Forelimb muscle (tissue), 1 donor: ENCODE measurements at places on chromosomes 3 and 15.

DNA sequence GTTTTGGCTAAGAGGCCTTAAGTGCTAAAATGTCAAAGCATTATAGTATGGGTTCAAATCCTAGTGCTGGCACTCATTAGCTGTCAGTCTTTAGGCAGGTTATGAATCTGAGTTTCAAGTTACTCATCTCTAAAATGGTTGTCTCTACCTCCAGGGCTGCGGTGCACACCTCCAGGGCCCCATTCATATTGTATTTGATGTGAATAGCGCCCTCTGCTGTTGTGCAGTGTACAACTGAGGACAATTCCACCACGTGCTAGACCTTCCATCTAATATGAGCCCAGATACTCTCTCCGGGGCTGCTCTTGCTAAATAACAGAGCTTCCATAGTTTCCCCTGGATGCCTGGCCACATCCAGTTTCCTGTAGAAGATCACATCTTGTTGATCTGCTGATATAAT, 54.3 kb downstream of the OXNAD1 start:
- DNase-seq, result no peak

DNA sequence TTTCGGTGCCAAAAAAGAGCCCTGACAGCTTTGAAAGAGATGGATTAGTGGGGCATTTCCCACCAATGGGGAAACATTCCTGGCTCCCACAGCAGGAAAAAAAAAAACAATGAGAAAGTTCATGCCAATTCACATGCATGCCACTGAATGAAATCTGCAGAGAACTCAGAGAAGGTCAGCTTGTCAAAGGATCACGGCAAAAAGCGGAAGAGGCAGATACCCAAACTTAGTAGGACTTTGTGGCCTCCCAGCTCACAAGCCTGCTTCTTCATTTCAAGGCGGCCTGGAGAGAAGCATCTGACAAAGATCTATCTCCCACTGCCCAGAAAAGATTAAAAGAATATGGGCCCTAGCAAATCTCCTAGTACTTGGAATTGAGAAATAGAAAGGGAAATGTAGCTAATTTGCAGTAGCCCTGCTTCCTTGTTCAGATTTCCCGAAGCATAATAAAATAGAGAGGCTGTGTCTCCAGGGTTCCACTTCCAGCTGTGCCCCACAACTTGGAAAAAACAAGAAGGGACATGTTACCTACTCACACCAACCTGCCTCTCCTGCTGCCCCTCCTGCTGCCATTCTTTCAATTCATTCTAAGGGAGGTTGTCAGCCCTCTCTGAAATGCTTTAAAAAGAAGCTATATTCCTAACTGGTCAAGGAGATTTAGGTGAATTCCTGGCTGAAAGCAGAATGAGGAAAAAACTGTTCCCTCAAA, 170.4 kb downstream of the FHIT start:
- DNase-seq, result no peak

DNA sequence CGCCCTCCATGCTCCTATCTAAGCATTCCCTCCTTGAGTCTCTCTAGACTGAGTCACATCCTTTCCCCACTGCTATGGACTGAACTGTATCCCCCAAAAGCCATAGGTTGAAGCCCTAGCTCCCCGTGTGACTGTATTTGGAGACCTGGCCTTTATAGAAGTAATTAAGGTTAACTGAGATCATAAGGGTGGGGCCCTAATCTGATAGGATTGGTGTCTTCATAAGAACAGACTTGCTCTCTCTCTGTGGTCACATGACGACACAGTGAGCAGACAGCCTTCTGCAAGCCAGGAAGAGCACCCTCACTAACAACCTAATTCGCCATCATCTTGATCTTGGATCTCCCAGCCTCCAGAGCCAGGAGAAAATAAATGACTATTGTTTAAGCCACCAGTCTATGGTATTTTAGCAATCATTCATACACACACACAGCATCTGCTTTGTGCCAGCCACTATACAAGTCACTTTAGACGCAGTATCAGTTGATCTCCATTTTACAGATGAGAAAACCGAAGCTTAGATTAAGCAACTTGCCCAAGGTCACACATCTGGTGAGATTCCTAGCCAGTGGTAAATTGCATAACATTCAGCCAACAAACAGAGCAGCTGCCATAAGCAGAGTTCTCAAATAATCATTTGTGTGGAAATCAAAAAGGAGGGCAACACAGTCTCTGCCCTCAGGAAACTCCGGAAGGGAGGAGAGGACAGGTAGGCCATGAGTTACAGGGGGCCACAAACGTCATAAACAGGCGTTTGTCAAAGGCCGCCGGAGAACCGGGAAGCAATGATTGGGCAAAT, 66.3 kb upstream of the HES1 start:
- no peak for DNase-seq

DNA sequence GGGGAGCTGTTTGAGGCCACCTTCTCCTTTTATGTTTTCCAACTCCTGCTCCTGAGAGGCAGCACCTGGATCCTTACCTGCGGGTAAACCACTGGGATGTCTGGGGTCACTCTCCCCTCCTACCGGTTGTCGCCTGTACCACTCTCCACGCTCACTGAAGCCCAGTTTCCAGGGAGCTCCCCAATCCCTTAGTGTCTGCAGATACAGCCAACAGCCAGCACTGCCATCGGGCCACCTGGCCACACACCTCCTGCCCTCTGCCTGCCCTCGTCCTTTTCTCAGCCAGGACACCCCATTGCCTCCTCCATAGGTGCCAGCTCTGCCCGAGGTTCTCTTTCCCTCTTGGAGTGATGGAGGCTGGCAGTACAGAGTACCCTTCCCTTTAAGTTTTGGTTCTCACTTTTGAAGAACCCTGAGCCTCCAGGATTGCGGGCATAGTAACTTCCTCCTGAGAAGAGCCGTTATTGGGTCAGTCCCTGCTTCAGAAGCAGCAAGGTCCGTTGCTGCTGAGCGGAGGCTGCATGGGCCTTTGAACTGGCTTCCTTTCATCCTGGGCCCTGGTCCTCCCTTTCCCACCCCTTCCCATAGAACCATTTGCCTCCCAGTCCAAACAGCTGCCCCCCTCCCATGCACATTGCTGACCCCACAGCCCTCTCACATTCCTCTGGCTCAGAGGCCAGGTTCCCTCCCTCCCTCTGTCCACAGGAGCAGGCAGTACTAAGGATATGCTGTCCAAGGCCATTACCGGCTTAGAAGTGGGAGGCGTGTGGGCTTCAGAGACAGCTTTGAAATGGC, 30.9 kb downstream of the ARNT2 start:
- DNase-seq, result no peak

- no peak for DNase-seq
Observed at GRCh38 chr15:77180270-77180669, 109.4 kb upstream of the TSPAN3 start.

GRCh38 chr15:74502301-74502700, 38.7 kb upstream of the ARID3B start:
- DNase-seq, result no peak

DNA sequence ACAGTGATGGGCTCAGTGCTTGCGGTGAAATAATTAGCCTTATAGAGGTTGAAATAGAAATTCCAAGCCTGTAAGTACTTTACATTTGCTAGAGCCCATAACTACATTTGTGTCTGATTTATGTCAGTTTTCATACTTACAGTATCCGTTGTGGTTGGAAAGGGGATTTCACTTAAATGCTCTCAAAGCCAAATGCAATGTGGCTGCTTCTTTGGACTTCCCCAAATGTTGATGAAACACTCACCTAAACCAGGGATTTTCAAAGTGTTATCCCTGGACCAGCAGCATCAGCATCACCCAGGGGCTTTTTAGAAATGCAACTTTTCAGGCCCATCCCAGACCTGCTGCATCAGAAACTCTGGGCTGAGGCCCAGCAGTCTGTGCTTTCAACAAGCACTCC, 378.7 kb downstream of the MCTP2 start:
- no peak for DNase-seq
